Activated CD4-positive, alpha-beta memory T cell treated with anti-CD3 and anti-CD28 coated beads, Interleukin-2, amount 10 ng/mL, durations not matched to agents 7 days and 5 days (primary cell): ENCODE measurements at places on chromosomes 11 and 22. TPM values are rescaled to one million over a fixed set of nuclear protein-coding genes. Genes with fewer than 3 reads are reported as not detected.

The OR5T3 gene
- not detected for total RNA-seq

The FBLN1 gene
- not detected for total RNA-seq

The UPK3A gene
- not detected for total RNA-seq

The RASSF10 gene
- total RNA-seq = not detected

The CASP12 gene
- 0.50 TPM for total RNA-seq

The FAM83F gene
- total RNA-seq = not detected

The C11orf91 gene
- not detected for total RNA-seq

The PNPLA3 gene
- total RNA-seq = 0.08 TPM

The C11orf16 gene
- not detected for total RNA-seq

The MRGPRE gene
- not detected for total RNA-seq

The FERMT3 gene
- total RNA-seq = 195 TPM

The OR52N4 gene
- total RNA-seq = 1.9 TPM

The MOGAT2 gene
- not detected for total RNA-seq

The MLC1 gene
- 0.30 TPM for total RNA-seq

The OR9Q2 gene
- not detected for total RNA-seq

The RASD2 gene
- not detected for total RNA-seq

The LINC01488 gene
- total RNA-seq = not detected

The NPTXR gene
- 1.3 TPM for total RNA-seq

The APOA1 gene
- total RNA-seq = not detected

The NCAPD3 gene
- total RNA-seq = 94.4 TPM

The HORMAD2 gene
- not detected for total RNA-seq

The CBLIF gene
- not detected for total RNA-seq

The SLC22A12 gene
- not detected for total RNA-seq

The FOSL1 gene
- total RNA-seq = 5.0 TPM

The ANKK1 gene
- total RNA-seq = not detected
